ENCODE measurements at places on chromosomes 5 and 9. TPM values are rescaled to one million over a fixed set of nuclear protein-coding genes. Genes with fewer than 3 reads are reported as not detected.

DNA sequence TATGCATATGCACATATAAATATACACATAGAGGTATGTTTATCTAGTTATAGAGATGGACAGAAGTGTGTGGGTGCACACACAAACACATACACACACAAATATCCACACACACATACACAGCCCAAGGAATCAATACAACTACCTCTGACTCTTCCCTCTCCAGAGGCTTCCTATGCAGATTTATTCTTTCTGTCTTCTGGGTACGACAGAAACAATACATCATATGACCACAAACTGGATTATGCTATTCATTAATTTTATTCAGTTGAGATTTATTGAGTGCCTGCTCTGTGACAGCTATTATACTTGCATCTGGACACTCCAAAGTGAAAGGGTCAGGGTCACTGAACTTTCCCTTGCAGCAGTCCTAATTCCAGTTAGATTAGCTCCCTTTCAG, 155.8 kb downstream of the BRINP1 start:
- no peak for DNase-seq

- no peak for DNase-seq
Measured at GRCh38 chr5:40776658-40776977, 20.9 kb upstream of the TTC33 start.

DNA sequence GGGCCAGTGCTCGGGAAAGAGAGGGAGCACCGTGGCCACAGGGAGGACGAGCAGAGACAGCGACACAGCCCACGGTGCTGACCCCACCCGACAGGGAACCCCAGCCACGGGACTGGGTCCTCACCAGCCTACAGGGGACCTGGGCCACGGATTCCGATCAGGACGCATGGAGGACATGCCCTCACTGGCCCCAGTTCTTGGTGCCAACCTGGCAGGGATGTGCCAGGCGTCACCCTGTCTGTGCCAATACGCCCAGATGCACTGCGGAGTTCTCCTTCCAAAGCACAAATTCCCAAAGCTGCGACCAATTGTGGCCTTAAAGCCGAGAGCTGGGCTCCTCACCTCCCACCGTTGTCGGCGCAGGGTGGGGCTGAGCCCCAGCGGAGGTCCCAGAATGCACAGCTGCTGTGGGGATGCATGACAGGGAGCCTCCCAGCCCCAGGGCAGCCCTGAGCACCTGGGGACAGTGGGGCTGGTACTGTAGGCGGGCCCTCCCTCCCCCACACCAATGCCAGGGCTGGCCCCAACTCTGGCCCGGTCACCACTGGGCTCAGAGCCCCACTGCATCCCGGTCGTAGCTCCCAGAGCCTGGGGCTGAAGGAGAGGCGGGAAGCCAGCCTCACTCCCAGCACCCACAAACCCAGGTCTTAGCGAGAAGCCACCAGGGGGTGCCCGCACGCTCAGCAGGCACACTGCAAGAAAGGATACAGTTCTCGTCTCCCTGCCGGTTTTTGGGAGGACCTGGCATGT, 44.2 kb downstream of the NKD2 start:
- DNase-seq, result no peak

- DNase-seq, result no peak
Measured at GRCh38 chr9:71094708-71095251, 26.6 kb downstream of the TRPM3 start.

DNA sequence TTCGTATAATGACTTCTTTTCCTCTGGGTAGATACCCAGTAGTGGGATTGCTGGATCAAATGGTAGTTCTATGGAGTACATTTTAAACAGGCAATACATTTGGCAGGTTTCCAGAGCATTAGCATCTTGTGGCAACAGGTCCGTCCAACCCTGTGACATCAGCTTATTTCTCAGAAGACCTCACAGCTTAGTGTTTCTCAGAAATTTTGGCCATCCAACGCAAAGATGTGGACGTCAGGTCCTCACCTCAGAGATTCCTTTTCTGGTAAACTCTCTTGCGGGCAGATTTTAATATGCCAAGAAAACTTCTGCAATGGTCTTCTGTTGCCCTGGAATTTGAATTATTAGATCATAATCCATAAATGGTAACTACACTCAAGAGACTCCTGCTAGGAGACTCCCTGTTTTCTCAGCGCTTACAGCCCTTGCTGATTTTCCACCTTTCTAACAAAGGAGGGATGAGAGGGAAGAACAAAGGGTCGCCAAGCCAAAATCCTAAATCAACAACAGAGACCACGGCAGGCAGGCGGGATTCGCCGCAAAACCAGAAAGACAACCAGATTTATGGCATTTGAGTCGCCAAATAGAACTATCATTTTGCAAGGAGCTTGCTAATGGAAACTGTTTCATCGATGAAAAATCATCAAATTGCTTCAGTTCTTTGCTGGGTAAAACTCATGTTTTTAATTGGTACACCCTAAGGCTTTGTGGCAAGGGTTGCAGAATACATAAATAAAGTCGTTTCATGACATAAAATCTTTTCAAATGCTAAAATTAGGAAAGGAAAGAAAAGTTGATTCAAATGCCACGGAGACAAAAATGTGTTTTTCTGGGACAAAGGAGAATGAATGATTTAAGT, 34.1 kb upstream of the PLPP1 start:
- no peak for DNase-seq

DNA sequence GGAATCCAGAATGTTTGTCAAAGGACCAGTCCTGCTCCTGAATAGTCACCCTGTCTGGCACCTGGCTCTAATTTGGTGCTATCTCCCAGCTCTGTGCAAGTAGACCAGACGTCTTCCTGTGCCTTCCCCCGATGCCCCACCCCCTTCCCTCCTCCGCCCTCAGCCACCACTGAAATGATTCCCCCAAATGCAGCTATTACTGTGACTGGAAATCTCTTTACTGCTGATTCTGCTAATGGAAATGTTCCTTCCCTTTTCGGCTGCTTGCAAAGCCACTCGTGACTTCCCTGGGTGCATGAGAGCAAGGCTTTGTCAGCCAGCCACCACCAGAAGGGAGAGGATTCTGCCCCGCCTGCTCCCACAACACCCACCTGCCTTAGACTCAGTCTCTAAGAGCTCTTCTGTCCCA, 11.4 kb downstream of the ASTN2 start:
- no peak for DNase-seq

DNA sequence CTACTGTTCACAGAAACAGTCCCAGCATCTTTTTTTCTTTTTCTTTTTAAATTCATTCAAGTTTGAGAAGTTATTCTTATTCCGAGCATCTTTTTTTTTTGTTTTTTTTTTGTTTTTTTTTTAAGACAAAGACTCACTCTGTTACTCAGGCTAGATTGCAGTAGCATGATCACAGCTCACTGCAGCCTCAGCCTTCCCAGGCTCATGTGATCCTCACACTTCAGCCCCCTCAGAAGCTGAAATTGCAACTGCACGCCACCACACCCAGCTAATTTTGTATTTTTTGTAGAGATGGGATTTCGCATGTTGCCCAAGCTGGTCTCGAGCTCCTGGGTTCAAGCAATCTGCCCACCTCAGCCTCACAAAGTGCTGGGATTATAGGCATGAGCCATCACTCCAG, 36.4 kb upstream of the CHD1 start:
- no peak for DNase-seq

- no peak for DNase-seq
Measured at GRCh38 chr9:739362-739761, 102.1 kb upstream of the DMRT1 start.

GRCh38 chr9:78713614-78714405, 416.9 kb downstream of the PSAT1 start:
- no peak for DNase-seq

- no peak for DNase-seq
Measured at GRCh38 chr5:119291056-119291455, 64.8 kb upstream of the TNFAIP8 start.

GRCh38 chr9:29514862-29515261, 1941.6 kb upstream of the C9orf72 start:
- DNase-seq, result no peak

DNA sequence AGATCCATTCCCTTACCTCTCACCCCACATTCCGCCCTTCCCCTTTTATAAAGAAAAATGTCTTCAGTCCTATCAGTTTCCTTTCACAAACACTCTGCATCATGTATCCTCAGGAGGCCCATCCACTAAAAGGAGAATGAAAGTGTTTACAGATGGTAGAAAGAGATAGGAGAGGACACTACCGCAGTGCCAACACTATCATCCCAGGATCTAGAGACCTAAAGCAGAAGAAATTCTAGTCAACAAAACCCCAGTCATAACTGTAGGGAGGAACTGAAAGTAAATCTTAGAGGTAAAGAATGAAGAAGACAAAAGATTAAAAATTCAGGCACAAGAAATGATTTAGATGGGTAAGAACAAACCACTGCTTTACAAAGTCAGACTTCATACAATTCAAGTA, 114.1 kb downstream of the MLLT3 start:
- no peak for DNase-seq

GLRX gene
- total RNA-seq, result 139 TPM

PCDHGB7 gene
- total RNA-seq, result 14.1 TPM

All from kidney epithelial cell (primary cell).